Ammon's horn (tissue), 1 donor: ENCODE measurements at places on chromosomes 4 and X.
A peak's percentile ranks its signal among the peaks of the same experiment; 100 is the strongest.

DNA sequence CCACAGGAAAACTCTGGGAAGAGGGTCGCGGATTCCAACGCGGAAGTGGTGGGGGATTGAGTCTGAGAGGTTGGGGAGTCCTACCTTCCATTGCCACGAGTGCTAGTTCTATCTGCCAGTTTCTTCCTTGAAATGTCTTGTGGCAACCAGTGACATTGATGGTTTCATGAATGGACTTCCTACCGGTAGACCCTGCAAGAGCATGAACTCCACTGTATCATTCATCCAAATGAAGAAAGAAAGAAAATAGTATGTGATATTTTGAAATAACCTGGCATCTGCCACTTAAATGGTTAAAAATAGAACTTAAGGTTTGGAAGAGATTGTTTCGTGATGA is 1.1 kb upstream of the SLC10A7 start:
- peak; percentile 4 for DNase-seq

DNA sequence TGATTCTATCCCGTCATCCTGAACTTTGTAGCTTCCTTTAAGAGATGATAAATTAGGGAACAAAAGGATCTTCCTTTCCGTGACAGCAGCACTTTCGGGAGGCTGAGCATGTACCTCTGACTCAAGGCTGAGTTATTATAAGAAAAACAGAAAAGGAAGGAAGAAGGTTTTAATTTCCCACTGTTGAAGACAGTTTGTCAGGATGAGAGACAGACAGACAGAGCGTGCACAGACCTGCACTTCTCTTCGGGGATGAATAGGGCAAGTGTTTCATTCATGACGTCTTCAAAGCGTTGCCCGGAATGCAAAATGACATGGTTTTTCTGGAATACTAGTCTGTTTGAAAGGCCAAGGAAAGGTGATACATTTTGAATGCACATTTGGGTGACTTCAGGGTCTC is 405.3 kb upstream of the FAT1 start:
- no peak for DNase-seq

GRCh38 chr4:17701882-17702281 is 79.5 kb downstream of the FAM184B start:
- DNase-seq, result no peak

GRCh38 chr4:183300070-183300469 is 20.0 kb downstream of the CLDN22 start:
- no peak for DNase-seq

DNA sequence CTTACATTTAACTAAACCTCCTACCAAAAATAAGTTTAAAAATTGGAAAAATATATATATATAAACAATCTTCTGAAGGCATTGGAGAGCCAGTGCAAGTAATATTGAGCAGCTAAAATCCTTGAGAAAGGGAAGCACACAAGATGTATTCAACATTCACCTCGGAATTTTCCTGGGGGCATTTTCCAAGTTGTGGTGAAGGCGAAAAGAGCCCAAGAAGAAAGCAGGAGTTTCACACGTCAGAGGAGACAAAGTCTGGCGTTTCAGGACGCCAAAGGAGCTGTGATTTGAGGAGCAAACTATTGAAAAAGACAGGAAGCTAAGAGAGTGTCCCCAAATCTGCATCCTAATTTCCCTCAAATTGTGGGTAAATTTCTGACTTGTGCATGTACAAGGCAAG is 9.1 kb upstream of the GASK1B start:
- DNase-seq, result no peak

DNA sequence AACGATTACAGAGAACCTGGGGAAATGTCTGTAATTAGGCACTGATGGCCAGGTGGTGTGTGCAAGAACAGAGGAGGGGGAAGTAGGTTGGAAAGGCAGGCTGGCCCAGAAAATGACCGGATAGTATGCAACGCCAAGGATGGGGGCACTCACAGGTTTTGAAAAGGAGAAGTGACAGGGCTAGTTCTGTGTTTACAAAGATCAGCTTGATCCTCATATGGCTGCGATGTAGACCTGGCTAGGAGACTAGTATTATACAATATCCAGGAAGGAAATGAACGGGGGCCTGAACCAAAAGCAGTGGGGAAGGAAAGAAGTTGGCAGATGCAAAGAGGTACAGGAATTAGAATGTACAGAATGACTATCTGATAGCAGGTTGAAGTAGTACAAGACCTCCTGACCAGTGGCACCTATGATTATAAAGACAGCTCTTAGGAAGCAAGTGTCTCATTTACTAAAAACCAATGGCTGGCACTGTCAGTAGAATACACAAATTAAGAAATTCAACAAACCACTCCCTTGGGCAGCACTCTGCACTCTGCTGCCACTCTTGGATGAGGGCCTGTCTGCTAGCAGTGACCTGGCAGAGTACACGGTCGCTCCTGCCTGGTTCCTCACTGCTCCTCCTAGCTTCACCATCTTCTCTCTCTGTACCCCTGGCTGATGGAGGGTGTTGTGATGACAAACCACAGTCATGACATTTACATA is 14.1 kb downstream of the MFAP3L start:
- peak; percentile 67 for DNase-seq

GRCh38 chr4:26362745-26363439 is 42.1 kb downstream of the RBPJ start:
- DNase-seq, result no peak

DNA sequence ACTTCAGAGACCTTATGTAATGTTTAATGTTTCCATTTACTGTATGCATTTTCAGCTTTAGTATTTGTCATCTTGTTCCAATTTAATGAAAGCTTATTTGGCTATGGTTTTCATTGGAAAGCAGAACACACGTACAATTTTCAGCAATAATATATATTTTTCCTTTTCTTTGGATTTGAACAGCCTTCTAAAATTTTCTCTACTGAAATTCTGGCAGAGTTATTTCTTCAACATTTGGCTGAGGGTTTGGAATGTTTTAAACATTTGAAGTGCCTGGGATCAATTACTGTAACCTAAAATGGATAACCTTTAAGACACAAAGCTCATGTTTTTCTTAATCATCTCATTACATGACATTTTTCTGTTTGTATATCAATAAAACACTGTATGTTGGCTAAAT is 156.9 kb downstream of the TENM3 start:
- no peak for DNase-seq

GRCh38 chr4:14877246-14878225 is 124.7 kb upstream of the CPEB2 start:
- DNase-seq, result peak; percentile 71

GRCh38 chrX:142312591-142312990 is 107.5 kb upstream of the MAGEC2 start:
- DNase-seq, result no peak

DNA sequence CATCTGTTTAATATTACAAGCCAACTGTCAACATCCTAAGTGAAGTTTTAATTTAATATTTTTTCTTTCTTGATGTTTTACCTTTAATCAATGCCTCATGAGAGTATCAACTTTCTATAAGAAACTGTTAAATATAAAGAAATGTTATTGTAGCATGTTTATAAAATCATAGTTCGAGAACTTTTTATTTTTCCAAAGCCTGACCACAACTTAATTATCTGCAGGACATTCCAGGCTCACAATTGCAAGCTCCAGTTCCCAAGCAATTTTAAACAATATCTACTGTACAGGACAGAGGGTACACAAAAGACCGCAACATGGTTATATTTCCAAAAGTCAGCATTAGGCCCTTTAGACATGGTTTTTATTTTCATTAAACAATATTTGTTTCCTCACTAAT is 20.1 kb downstream of the STX18 start:
- DNase-seq, result no peak

- no peak for DNase-seq
Measured at GRCh38 chr4:67658302-67658701, 42.7 kb downstream of the UBA6 start.

- DNase-seq, result no peak
Measured at GRCh38 chr4:59570860-59571476, 1629.2 kb upstream of the ADGRL3 start.

- peak; percentile 67 for DNase-seq
Measured at GRCh38 chr4:55311792-55312488, 34.1 kb upstream of the SRD5A3 start.

DNA sequence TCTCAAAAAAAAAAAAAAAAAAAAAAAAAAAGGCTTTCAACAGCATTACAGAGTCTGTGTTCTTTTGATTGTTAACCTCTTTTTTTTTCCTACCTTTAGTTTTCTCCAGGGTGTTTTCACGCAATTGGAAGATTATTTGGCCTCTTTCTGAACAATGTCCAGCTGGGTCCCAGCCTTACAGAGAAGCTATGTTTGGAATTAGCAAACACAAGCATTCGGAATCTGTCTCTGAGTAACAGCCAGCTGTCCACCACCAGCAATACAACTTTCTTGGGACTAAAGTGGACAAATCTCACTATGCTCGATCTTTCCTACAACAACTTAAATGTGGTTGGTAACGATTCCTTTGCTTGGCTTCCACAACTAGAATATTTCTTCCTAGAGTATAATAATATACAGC is 13.3 kb downstream of the TLR3 start:
- DNase-seq, result no peak

- no peak for DNase-seq
Measured at GRCh38 chr4:17296921-17297890, 214.7 kb downstream of the QDPR start.

- no peak for DNase-seq
Measured at GRCh38 chr4:112085156-112086035, 59.9 kb upstream of the FAM241A start.
